ENCODE measurements at places on chromosomes 1 and 21. TPM values are rescaled to one million over a fixed set of nuclear protein-coding genes. Genes with fewer than 3 reads are reported as not detected.
A peak's percentile ranks its signal among the peaks of the same experiment; 100 is the strongest.

GRCh38 chr1:93566227-93566626 is 115.4 kb downstream of the BCAR3 start:
- no peak for DNase-seq
- no peak overlapping the region for H3K4me3 ChIP-seq
- no peaks in the 10 kb centered on the region for H3K4me1 ChIP-seq
- peak overlapping the region; percentile 27 for H3K27ac ChIP-seq
- H3K36me3 ChIP-seq: peaks cover 7% of the 10 kb centered on the region

GRCh38 chr1:119975006-119975405 is 78.7 kb upstream of the ADAM30 start:
- H3K27me3 ChIP-seq: no peaks in the 10 kb centered on the region
- H3K4me3 ChIP-seq: no peak overlapping the region

- DNase-seq: no peak
- H3K4me3 ChIP-seq: no peak overlapping the region
- H3K4me1 ChIP-seq: no peaks in the 10 kb centered on the region
- H3K27ac ChIP-seq: no peak overlapping the region
- no peaks in the 10 kb centered on the region for H3K36me3 ChIP-seq
Observed at GRCh38 chr1:96492236-96492635, 229.3 kb upstream of the PTBP2 start.

- no peak for DNase-seq
- H3K4me3 ChIP-seq: no peak overlapping the region
- H3K4me1 ChIP-seq: no peaks in the 10 kb centered on the region
- no peaks in the 10 kb centered on the region for H3K36me3 ChIP-seq
Observed at GRCh38 chr1:234000557-234001041, 96.1 kb downstream of the SLC35F3 start.

GRCh38 chr21:41579692-41580091 is 71.7 kb upstream of the TMPRSS2 start:
- no peak overlapping the region for H3K4me3 ChIP-seq
- no peak for DNase-seq
- H3K36me3 ChIP-seq: no peaks in the 10 kb centered on the region
- no peaks in the 10 kb centered on the region for H3K27me3 ChIP-seq

- H3K27ac ChIP-seq: no peak overlapping the region
- H3K4me1 ChIP-seq: no peaks in the 10 kb centered on the region
- H3K4me3 ChIP-seq: no peak overlapping the region
- no peaks in the 10 kb centered on the region for H3K27me3 ChIP-seq
Observed at GRCh38 chr1:53275566-53275965, 37.2 kb upstream of the MAGOH start.

KDF1 gene
- polyA plus RNA-seq: 8.3 TPM

GRCh38 chr1:192489748-192490147 is 85.8 kb upstream of the RGS1 start:
- H3K4me1 ChIP-seq: peaks cover 3% of the 10 kb centered on the region
- DNase-seq: peak; percentile 87
- H3K27ac ChIP-seq: peak overlapping the region; percentile 9
- H3K27me3 ChIP-seq: no peaks in the 10 kb centered on the region
- H3K36me3 ChIP-seq: no peaks in the 10 kb centered on the region

DNA sequence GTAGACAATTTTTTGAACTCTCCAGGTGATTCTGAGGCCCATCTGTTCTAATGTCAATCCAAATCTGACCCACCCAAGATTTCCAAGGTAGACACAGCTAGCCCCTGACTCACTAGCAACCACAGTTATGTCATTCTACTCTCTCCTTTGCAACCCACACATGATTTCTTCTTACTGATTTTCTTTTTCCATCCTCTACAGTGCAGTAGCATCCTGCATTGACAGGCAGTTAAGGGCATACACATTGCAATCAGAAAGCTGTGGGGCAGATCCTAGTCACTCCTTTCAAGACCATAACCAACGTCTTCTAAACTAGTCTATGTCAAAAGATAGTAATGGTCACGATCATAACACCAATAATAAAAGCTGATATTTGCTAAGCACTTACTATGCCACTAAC is 54.2 kb downstream of the JAK1 start:
- no peak overlapping the region for H3K27ac ChIP-seq
- no peaks in the 10 kb centered on the region for H3K27me3 ChIP-seq
- no peak for DNase-seq
- H3K4me1 ChIP-seq: peaks cover 14% of the 10 kb centered on the region

- DNase-seq: no peak
- H3K4me1 ChIP-seq: no peaks in the 10 kb centered on the region
- H3K36me3 ChIP-seq: no peaks in the 10 kb centered on the region
- H3K27ac ChIP-seq: no peak overlapping the region
- H3K27me3 ChIP-seq: no peaks in the 10 kb centered on the region
- no peak overlapping the region for H3K4me3 ChIP-seq
Observed at GRCh38 chr21:39536835-39537234, 75.9 kb upstream of the B3GALT5 start.

GRCh38 chr1:29470087-29470787 is 233.9 kb downstream of the PTPRU start:
- H3K27ac ChIP-seq: no peak overlapping the region
- H3K4me1 ChIP-seq: no peaks in the 10 kb centered on the region
- peaks cover 3% of the 10 kb centered on the region for H3K27me3 ChIP-seq
- H3K36me3 ChIP-seq: no peaks in the 10 kb centered on the region
- no peak for DNase-seq

STX12 gene
- polyA plus RNA-seq: 67.2 TPM

DNA sequence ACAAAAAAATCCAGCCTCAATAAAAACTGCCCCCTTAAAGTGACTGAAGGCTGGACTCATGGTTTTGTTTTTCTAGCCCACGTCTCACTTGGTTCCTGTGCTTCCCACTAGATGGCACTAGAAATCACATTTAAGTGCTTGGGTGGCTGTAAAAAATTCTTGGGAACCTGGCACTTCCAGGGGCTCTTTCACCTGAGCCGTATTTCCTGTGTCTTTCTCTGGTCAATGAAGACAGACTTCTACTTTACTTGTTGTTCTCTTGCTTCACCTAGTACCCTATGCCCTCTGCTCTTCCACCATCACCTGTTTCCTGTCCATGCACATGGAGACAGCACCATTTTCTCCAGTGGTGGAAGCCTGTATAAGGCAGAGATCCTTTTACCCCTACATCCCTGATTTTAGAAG is 20.0 kb downstream of the METTL13 start:
- H3K36me3 ChIP-seq: peaks cover 5% of the 10 kb centered on the region
- H3K27ac ChIP-seq: no peak overlapping the region
- H3K4me3 ChIP-seq: no peak overlapping the region
- H3K27me3 ChIP-seq: no peaks in the 10 kb centered on the region
- peak; percentile 76 for DNase-seq

- no peak overlapping the region for H3K27ac ChIP-seq
- H3K36me3 ChIP-seq: no peaks in the 10 kb centered on the region
- H3K4me3 ChIP-seq: no peak overlapping the region
- peaks cover 8% of the 10 kb centered on the region for H3K4me1 ChIP-seq
Observed at GRCh38 chr1:93623436-93623835, 58.2 kb downstream of the BCAR3 start.

- H3K4me1 ChIP-seq: no peaks in the 10 kb centered on the region
- H3K27ac ChIP-seq: no peak overlapping the region
- no peaks in the 10 kb centered on the region for H3K36me3 ChIP-seq
- no peaks in the 10 kb centered on the region for H3K27me3 ChIP-seq
- no peak overlapping the region for H3K4me3 ChIP-seq
Observed at GRCh38 chr1:19809044-19809750, 5.9 kb downstream of the RNF186 start.

DNA sequence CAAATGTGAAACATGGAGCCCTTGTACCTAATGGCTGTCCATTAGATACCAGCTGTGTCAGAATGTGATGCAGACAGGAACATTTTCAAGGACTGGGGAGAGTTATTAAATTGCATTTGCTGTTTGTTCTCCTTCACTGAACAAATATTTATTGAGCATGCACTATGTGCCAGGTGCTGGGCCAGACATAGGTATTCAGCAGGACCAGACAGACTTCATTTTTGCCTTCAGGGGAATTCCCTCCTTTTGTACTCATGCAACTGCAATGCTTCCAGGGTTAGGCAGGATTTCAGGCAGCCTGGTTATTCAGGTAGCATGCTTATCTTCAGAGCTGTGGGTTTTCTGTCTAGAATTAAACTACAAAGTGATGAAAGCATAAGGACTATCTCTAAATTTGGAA is 64.2 kb upstream of the SMYD2 start:
- no peaks in the 10 kb centered on the region for H3K27me3 ChIP-seq
- no peaks in the 10 kb centered on the region for H3K4me1 ChIP-seq
- no peak overlapping the region for H3K27ac ChIP-seq
- DNase-seq: peak; percentile 35
- H3K36me3 ChIP-seq: no peaks in the 10 kb centered on the region
- no peak overlapping the region for H3K4me3 ChIP-seq

- H3K4me3 ChIP-seq: no peak overlapping the region
- no peaks in the 10 kb centered on the region for H3K4me1 ChIP-seq
- no peak overlapping the region for H3K27ac ChIP-seq
- no peaks in the 10 kb centered on the region for H3K27me3 ChIP-seq
Observed at GRCh38 chr1:155872527-155872926, 13.2 kb downstream of the SYT11 start.

HCRTR1 gene
- 0.08 TPM for polyA plus RNA-seq

- H3K36me3 ChIP-seq: no peaks in the 10 kb centered on the region
- DNase-seq: peak; percentile 66
- no peak overlapping the region for H3K4me3 ChIP-seq
- peaks cover 2% of the 10 kb centered on the region for H3K27me3 ChIP-seq
Observed at GRCh38 chr1:11501491-11501897, 22.5 kb downstream of the DISP3 start.

GRCh38 chr1:230627767-230628166 is 14.5 kb upstream of the COG2 start:
- H3K27ac ChIP-seq: no peak overlapping the region
- no peak overlapping the region for H3K4me3 ChIP-seq
- H3K27me3 ChIP-seq: no peaks in the 10 kb centered on the region
- H3K36me3 ChIP-seq: no peaks in the 10 kb centered on the region

Data from lung (tissue), 17 donors.